Mucosa of gallbladder (tissue), 1 donor: ENCODE measurements at places on chromosomes 7 and 10. TPM values are rescaled to one million over a fixed set of nuclear protein-coding genes. Genes with fewer than 3 reads are reported as not detected.

Gene AHR
- 76.6 TPM for total RNA-seq

- DNase-seq = no peak
Observed at GRCh38 chr7:2619116-2619515, 12.7 kb upstream of the TTYH3 start.

Gene CWF19L1
- 14.0 TPM for total RNA-seq

Gene CALML3
- total RNA-seq = not detected

DNA sequence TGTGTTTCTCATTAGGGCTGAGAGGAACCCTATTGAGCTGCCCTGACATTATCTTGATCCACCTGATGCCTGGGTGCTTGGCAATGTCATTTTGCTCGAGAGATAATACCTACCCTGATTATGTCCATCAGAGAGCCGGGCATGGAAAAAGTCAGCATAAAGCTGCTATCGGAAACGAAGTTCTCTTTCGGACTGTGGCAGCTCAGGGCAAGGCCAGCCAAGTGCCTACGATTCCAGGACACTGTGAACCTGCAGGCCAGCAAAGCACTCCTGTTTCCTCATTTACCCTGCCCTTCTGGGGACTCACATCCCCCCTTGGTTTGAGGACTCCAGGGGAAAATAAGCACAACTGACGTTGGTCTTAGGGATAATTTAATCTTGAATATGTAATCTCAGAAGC, 25.2 kb upstream of the NPTX2 start:
- DNase-seq = no peak

- no peak for DNase-seq
Observed at GRCh38 chr7:47354071-47354470, 227.8 kb downstream of the TNS3 start.

DNA sequence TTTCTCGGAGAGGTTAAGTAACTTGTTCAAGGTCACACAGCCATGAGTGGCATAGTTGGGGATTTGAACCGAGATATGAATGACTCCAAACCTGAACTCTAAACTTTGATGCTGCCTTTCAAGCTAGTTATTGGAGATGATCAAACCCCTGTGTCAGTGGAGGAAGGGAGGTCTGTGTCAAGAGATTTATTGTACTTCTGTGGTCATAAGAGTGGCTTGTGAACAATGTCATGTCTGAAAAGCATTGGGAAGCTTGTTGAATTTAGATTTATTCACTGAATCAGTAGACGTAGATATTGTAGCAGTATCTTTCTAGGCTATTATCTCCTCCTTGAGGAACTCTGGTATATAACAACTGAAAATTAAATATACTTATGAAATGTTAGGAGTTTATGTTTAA, 27.3 kb downstream of the SNX10 start:
- DNase-seq = no peak

DNA sequence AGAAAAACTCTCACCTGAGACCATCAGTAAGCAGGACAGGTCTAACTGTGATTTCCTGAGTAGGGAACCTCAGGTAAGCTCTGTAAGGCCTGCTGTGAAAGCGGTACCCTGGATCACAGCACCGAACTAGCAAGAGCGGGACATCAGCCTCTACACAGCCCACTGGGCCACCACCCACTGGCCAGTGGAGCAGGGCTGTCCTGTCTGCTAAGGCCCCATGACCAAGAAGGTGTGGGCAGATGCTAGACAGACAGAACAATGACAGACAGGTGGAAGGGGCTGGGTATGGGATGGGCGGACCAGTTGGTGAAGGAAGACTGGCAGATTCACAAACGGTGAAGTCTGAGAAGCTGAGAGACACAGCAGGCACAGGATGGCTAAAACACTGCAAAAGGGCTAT, 79.4 kb upstream of the DDC start:
- no peak for DNase-seq

GRCh38 chr7:1505731-1506550, 1.8 kb upstream of the INTS1 start:
- DNase-seq = no peak

DNA sequence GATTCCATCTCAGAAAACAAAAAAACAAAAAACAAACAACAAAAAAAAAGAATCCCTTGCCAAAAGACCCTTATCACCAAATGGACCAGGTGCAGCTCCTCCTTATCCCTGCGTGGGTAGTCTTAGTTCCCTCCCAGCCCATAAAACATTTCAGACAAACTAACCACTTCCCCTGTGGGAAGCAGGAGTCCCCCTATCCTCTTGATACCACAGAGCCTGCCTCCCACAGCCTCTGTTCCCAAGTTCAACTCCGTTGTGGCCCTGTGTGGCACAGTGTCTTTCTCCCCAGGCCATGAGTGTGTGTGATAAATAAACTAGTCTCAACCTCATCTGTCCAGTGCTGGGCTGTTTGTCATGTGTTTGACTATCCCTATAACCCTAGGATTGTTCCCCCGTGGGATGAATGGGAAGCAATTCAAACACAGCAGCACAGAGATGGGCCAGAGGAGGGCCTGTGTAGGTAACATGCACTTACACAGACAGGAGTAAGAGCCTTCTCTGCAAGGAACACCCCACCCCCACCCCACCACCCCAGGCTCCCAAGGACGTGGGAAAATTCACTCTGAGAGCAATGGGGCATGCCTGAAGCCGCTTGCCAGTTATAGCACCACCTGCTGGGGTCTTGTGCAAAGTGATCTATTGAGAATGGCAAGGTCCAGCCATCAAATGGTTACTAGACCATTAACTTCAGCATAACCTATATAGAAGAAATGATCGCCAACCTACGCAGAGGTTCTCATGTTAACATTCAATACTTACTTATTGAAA, 147.1 kb upstream of the GHITM start:
- DNase-seq = no peak
